ENCODE measurements at places on chromosomes 7 and 10.
A peak's percentile ranks its signal among the peaks of the same experiment; 100 is the strongest.

GRCh38 chr10:3635211-3635671 lies 149.8 kb downstream of the KLF6 start:
- DNase-seq: no peak

DNA sequence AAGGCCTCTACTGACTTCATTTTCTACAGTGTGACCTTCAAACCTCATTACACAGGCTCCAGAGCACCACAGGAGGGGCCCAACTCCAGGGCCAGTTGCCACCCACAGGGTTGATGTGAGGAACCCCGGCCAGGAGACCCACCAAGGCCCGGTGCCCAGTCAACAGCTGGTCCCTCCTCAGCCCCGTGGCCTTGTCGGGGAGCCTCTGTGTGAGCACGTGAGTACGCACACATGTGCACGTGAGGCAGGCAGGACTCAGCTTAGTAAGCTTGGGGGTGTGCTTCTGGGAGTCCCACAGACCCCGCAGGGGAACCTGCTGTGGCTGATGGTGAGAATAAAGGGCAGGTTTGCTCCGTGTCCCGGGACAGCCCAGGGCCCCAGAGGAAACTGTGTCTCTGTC lies 104.5 kb downstream of the VIPR2 start:
- peak; percentile 20 for DNase-seq

GRCh38 chr7:19239951-19240350 lies 94.7 kb upstream of the FERD3L start:
- no peak for DNase-seq

- DNase-seq: no peak
Observed at GRCh38 chr7:16634271-16634738, 11.2 kb downstream of the ANKMY2 start.

- no peak for DNase-seq
Observed at GRCh38 chr7:10618953-10619352, 354.7 kb upstream of the PHF14 start.

Data from head of caudate nucleus (tissue), 42 donors.